ENCODE measurements at places on chromosomes 16 and 17.
A peak's percentile ranks its signal among the peaks of the same experiment; 100 is the strongest.

DNA sequence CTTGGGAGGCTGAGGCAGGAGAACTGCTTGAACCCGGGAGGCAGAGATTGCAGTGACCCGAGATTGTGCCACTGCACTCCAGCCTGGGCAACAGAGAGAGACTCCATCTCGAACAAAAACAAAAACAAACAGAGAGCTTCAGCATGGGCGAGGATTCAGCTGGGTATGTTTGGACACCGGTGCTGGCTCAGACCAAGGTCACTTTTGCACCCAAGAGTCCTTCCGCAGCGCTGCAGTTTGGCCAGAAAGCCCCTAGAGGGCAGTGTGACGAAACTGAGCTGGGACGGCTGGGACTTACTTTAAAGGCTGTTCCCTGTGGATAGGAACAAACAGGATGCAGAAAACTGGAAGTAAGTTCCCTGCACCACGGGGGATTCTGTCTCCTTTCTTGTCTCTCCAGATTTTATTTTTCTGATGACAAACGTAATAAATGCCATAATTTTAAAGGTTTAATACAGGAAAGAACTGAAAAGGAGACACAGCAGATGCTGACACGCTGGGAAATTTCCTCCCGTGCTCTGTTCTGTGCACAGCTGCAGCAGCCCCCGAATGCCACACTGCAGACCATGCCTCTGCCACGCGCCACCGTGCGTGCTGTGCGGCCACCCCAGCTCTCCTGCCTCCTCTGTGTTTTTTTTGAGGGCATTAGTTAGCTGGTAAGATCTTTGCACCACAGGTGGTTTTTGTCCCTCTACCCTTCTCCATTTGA is 25.2 kb upstream of the USP36 start:
- peak; percentile 87 for DNase-seq

DNA sequence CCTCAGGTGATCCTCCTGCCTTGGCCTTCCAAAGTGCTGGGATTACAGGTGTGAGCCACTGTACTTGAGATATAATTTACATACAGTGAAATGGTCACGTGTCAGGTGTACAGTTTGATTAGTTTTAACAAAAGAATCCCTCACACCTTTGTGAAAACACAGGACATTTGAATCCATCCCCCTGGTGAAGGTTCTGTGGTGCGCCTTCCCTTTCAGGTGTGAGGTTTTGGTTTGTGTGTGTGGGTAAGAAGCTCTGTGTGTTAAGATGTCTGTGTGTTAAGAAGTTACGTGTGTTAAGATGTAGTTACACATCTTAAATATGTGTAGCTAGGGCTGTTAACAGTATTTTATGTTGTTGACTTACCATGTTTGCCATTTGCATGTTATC is 4.4 kb downstream of the SEC14L1 start:
- no peak for DNase-seq

DNA sequence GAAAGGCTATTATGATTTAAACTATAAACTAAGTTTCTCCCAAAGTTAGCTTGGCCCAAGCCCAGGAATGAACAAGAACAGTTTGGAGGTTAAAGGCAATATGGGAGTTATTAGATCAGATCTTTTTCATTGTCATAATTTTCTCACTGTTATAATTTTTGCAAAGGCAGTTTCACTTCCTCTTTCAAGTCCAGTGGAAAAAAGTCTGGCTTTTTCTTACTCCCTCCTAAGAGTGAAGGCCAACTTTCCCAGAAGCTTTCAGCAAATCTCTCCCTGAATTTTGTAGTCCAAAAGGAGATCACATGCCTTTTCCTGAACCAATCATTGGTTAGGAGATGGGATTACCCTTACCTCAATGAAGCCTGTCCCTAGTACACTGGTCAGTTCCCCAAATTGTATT is 9.1 kb upstream of the BLMH start:
- no peak for DNase-seq

DNA sequence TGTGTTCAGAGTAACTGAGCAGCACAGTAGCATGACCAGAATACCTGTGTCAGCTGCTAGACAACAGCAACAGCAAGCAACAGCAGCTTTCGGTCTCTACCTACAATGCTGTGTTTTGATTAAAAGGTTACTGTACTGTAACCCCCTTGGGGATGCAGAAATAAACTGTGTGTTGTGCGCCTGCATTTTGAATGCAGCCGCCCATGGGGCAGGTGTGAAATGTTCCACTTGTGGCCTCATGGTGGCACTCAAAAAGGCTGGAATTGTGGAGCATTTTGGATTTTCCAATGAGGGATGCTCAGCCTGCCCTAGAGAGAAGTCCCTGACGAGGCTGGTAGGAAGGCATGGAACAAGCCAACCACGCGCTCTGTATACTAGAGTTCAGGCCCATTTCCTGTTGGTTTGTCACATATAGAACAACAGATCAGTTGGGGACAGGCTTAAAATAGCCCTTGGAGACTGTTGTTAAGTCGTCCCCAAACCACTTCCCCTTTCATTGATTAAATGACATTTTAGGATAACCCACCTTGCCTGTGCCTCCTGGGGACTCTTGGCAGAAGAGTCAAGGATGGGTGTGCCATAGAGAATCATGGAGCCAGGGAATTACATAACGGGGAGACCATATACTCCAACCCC is 27.1 kb downstream of the SCPEP1 start:
- DNase-seq = no peak

GRCh38 chr17:83089328-83090132 is 10.1 kb downstream of the METRNL start:
- DNase-seq = no peak

- no peak for DNase-seq
These were observed 18.0 kb downstream of the TNRC6A start for GRCh38 chr16:24747441-24747840.

GRCh38 chr16:79473456-79473855 is 127.1 kb downstream of the MAF start:
- DNase-seq = no peak

DNA sequence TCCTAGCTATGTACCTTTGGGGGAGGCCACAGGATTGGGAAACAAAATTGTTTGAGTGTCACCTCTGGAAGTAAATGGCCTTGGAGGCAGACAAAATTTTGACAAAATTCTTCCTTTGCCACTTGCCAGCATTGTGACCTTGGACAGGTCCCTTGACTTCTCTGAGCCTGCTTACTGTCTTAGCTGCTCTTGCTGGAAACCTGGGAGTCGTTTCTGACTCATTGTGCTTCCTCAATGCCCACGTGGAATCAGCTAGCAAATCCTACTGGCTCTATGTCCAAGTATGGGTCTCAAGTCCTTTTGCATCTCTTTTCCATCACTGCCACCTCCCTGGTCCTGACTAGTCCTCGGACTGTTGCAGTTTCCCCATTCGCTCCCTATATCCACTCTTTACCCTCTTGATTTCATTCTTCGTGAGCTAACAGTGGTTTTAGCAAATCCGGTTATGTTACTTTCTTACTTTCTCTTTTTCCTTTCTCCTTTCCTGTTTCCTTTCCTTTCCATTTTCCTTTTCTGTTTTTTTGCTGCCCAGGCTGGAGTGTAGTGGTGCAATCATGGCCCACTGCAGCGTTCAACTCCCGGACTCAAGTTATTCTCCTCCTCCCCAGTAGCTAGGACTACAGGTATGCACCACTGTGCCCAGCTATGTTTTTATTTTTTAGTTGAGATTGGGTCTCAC is 68.1 kb upstream of the LGALS9 start:
- no peak for DNase-seq

- DNase-seq = no peak
These were observed 78.9 kb downstream of the CNGB1 start for GRCh38 chr16:57892041-57892440.

DNA sequence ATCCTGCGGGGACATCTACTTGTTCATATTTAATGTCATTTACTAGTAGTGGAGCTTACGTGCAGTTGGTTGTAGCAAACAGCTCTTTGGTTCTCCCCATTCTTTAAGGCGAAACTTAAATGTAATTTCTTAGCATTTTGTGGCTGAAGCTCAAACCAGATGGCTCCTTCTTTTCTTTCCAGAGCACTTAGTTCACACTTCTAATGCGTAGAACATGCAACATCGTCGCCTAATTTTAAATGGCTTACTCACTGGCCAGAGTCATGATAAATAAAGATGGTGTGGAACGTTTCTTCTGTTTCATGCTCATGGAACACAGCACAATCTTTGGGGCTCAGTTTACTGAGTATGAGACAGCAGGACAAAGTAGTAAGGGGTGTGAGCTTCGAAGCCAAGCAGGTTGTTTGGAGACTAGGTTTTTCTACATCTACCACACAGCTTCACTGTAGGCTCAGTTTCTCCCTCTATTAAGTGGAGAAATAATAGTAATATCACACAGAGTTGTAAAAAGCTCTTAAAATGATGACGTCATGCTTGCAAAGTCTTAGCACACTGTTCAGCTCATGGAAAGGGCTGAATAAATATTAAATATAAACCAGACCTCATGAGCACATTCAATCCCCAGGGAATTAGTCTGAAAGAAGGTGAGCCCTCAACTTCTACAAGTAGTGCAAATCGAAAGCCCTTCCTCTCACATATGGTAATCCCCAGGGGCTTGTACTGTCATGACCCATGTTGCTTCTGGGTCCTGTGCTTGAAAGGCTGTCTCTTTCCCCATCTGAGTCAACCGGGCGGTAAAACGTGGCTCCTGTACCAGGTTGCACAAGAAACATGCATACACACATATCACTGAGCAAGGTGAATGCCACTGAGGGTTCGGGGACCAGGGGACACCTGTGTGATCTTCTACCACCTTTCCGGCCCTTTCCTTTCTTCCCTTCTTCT is 384.3 kb downstream of the CDH13 start:
- DNase-seq = no peak

DNA sequence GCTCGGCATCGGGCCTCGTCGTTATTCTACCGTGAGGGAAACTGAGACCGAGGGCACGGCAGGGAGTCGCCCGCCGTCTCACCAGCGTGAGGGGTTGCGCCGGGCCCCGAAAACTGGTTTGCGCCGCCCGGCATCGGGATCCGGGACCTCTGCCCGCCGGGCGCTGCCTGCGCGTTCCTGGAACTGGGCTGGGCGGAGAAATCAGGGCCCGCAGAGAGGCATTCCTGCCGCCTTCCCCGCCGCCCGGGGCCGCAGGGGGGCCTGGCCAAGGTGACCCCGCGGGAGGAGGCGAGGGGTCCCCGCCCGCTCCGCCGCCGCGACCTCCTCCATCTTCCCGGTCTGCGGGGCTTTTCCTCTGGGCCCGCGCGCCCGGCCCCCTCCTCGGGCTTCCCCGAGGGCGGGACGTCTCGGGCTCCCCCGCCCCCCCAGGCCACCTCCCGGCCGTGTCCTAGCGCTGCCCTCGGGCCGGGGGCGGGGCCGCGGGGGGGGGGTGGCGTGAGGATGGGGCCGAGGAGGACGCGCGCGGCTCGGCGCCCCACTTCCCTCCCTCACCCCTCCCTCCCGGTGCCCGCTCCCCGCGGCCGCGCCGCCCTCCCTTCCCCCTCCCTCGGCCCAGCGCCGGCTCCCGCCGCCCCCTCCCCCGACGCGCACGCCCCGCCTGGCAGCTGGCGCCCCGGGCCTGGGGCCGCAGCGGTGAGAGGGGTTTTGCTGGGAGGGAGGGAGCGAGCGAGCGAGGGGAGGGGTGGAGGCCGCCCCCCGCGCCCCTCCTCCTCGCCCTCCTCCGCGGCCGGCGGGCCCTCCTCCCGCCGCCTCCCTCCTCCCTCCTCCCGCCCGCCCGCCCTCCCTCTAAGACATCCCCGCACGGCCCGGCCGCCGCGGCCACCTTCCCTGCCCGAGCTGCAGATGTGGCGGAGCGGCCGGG is at the start of gene GLIS2:
Gene GLIS2, plus strand, starts transcription at position 882 of the 922 bp plus-strand sequence. CDS start 16,214 bp downstream, outside the sequence.
- DNase-seq = peak; percentile 33

DNA sequence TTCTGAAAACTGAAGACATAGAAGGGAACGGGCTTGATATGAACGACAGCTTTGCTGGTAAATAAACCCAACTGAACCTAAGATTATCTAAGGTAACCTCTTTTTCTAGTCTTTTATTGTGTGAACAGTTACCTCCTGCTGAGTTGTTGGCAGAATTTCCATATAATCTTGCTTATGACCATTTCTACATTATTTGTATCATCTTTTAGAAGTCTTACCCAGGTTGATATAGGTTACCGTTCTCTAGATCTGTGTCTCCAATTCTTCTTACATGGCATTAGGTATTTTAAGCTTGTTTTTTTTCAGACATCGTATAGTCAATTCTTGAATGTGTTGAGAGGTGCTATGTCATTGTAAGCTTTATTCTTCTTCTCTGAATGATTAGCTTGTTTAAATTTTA is 24.3 kb downstream of the TTC19 start:
- DNase-seq = no peak

DNA sequence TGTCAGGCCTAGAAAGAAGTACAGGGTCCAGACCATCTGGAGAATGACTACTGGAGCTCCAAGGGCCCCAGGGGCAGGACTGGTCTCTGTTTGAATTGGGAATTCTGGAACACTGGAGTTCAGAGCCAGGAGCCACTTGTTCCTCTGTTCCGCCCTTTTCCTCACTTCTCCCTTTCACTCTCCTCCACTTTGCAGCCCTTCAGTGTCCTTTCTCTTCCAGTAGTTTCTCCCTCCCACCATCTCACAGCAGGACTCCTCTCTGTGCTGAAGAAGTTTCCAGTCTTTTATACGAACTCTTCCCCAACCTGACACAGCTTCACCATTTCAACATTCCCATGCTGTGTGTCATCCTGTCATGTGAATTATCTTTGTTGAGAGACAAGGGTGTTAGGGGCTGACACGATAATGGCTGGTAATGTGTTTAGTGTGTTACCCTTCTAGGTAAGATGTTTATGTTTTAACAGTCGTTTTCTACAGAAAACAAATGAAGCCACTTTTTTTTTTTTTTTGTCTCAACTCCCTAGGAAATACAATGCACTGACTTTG is 180.3 kb upstream of the MYOCD start:
- DNase-seq = no peak

DNA sequence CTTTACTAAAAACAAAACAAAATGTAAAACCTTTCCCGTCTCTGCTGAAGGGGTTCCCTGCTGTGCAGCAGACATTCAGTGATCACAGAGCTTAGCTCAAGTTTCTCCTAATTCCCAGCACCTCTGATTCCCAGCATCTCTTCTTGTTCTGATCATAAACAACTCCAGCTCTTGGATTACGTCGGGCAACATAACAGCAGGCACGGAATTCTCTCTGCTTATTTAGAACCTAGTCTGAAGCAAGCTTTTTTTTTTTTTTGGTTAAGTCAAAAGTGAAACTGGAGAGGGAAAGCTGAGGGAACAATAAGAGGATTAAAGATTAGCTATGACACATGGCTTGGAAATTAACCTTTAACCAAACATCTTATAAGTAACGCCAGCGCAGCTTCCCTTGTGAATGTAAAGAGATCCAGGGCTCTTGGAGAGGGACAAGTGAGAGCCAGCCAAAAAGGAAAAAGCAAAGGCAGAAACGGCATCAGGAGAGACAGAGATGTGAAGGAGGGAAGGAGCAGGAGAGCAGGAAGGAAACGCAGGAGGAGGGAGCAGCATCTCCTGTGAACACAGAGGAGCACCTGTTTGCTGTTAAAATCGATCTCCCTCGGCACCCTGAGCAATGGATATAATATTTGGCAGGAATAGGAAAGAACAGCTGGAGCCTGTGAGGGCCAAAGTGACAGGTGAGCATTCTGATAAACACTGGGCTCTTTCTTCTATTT is at the start of gene BCO1:
Gene BCO1, plus strand, starts transcription at position 394 of the 716 bp plus-strand sequence. Its CDS starts 220 bp downstream, at position 614.
- DNase-seq = no peak

DNA sequence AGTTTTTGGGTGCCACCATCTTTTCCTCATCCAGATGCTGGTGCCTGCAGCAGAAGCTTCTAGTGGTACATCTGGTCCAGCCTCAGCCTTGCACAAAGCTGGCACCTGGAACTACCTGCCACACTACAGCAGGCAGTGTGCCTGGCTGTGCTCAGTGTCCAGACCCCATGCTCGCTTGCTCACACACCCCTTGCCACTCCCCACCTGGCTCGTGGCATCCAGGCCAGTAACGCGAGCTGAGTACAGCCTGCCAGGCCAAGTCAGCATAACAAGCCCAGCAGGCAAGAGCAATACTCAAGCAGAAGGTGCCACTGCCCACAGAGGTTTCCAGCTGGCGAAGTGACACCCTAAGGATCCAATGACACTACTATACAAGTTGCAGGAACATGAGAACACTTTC is 29.7 kb upstream of the KIF2B start:
- DNase-seq = no peak
